ENCODE measurements at places on chromosomes 6 and 20.

DNA sequence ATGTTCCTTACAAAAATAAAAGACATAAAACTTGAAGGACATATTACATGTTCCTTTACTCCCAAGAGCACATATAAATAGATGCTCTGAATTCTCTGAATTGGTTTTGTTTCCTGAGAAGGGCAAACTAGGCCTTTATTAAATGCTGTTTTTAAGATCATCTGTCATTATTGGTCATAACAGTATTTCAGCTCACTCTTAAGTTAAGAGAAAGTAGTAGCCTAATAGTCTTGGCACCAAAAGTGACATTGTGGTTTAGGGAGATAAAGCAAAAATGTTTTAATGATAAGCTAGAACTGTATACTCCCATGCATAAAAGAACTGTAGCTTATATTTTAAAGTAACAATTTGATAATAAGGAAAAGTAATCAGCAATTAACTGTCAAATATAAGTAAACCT lies 361.1 kb upstream of the PTCHD4 start:
- DNase-seq = no peak

DNA sequence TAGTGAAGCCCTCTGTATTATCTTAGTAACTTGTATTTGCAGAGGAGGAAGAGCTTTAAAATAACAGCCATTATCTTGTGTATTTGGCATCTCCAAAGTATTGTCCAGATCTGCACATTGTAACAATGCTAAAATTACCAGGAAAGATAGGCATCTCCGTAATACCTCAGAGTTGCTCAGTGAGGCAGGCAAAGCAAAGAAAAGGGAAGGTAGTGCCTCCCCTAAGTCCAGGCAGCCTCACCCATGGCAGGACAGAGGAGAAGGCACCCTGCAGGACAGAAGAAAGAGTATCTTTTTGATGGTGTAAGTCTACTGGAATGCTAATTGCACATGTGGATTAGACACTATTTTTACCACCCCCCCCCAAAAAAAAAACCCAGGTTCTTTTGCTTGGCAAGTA lies 13.6 kb upstream of the SSTR4 start:
- DNase-seq = no peak

- DNase-seq = no peak
These were observed 37.6 kb upstream of the MDFI start for GRCh38 chr6:41600499-41601247.

GRCh38 chr6:44708208-44708607 lies 320.7 kb downstream of the CDC5L start:
- no peak for DNase-seq

DNA sequence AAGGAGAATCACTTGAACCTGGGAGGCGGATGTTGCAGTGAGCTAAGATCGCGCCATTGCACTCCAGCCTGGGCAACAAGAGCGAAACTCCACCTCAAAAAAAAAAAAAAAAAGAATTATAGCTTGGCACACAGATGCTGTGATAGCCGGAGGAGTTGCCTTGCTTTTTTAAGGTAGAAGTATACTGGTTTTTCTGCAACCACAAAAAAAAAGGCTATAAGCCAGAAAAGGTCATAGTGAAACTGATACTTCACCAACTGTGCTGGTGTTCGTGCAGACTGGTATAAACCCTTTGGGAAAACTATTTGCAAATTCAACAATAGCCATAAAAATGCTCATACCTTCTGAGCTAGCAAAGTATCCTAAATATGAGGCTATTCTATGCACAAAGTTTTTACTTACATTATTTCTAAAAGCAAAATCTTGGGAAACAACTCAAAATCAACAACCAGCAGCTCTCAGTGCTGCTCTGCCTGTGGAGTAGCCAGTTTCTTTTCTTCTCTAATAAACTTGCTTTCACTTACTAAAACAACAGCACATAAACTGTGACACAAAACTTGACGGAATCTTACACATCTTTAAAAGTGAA lies 44.0 kb downstream of the B4GALT5 start:
- DNase-seq = no peak

GRCh38 chr20:47397652-47398301 lies 41.3 kb upstream of the ZMYND8 start:
- no peak for DNase-seq

- no peak for DNase-seq
These were observed 13.8 kb upstream of the GJE1 start for GRCh38 chr6:142118925-142119324.

GRCh38 chr6:138044458-138044857 lies 62.8 kb downstream of the PERP start:
- no peak for DNase-seq

DNA sequence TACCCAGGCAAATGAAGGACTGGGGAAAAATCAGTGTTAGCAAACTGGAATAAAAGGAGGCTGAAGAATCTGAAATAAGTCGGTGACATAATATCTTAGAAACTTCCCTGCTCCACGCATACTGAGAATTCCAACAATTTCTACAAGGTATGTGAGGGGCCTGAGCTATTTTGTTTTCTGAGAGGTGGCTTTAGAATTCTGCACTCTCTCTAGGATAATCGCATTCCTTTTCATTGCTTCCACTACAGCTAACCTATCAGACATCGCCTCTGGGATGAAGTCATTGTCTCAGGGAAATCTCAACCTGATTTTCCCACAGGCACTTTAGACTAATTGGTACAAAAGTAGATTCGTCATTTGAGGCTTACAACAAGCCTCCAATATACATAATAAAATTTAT lies 740.8 kb downstream of the PHF3 start:
- DNase-seq = peak; percentile 24

DNA sequence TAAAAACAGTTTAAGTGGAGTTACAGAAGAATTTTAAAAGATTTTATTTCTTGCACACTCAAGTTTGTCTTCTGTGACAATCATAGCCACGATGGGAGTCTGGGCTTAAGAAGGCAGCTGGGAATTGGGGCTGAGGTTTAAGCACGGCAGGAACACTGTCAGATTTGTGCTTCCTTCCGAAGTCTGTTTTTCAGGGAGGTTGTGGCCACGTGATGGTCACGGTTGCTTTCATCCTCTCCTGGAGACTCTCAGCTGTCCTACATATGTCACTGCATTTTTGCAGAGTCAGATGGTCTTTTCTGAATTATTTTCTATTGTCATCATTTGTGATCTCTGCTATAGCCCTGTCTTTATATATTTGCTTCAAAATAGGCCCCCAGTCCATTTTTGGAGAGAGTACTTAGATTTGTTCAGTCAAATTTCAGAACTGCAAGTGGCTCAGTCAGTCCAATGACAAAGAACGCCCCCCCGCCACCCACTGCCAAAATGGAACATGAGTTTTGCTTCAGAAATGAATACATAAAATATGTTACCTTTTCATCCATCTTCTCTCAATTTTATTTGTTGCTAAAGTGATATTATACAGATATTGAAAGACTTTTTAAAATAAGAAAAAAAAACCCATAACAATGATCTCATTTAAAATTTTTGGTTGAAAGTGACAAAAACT lies 111.8 kb upstream of the ZFP64 start:
- DNase-seq = no peak

DNA sequence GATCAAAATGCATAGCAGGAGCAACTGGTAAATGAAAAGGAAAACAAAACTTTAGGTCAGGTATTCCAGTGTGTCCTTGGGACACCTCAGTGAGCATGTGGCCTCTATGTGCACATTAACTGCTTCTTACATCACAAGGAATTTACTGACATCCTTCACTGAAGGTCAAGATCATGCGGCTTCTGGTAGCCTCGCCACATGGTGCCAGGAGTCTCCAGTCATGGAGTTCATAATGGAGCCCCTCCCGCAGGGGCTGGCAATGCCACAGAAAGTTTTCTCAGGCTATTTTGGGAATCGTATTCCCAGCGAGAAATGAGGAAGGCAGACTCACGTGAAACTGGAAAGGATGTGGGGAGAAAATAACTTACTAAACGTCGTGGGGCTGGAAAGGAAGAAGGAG lies 19.7 kb upstream of the SLC22A3 start:
- no peak for DNase-seq

DNA sequence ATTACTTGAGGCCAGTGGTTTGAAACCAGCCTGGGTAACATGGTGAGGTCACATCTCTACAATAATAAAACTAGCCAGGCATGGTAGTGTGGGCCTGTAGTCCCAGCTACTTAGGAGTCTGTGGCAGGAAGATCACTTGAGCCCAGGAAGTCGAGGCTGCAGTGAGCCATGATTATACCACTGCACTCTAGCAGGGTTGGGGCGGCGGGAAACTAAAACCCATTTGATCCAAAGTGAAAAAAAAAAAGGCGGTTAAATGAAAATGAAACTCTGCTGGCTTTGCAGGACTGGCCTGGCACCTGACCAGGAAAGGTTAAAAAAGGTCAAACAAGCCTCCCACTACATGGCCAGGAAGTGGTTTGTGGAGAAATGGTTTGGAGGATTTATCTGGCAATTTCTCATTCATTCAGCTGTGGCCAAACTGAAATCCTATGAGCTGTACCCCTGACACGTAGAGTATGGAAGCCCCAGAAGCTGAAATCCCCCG lies 36.6 kb downstream of the MTRES1 start:
- no peak for DNase-seq

DNA sequence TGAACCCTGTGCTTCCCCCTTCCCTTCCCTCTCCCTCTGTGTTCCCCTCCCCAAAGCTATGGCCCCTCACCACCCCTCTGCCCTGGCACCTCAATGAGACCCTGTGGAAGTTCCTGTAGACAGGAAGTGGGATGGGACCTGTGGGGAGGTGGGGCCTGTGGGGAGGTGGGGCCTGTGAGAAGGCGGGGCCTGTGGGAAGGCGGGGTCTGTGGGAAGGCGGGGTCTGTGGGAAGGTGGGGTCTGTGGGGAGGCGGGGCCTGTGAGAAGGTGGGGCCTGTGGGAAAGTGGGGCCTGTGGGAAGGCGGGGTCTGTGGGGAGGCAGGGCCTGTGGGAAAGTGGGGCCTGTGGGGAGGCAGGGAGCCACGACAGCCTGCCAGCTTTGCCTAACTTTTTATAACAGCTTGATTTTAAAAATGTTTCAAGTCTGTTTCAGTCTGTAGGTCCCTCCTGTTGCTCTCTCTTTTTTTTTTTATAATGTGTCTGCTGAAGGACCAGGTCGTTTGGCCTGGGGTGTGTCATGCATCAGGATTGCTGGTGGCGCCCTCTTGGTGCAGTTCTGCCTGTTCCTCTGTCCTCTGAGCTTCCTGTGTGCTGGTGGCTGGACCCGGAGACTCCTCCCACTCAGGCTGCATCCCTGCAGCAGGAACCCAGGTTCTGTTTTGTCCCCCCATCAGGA lies 70.5 kb upstream of the SLCO4A1 start:
- no peak for DNase-seq

DNA sequence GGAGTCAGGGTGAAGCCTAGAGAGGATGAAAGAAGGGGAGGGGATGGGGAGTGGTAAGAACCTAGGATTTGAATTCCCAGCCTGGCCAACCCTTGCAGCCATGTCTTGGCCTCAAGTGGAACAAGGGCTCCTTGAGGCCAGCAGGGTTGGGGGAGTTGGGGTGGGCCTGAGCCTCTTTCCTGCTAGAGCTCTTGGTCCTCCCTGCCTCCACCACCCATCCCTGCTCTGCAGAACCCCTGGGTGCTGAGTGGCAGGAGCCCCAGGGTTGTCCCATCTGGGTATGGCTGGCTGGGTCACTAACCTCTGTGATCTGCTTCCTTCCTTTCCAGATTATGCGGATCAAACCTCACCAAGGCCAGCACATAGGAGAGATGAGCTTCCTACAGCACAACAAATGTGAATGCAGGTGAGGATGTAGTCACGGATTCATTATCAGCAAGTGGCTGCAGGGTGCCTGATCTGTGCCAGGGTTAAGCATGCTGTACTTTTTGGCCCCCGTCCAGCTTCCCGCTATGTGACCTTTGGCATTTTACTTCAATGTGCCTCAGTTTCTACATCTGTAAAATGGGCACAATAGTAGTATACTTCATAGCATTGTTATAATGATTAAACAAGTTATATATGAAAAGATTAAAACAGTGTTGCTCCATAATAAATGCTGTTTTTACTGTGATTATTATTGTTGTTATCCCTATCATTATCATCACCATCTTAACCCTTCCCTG lies 8.3 kb downstream of the VEGFA start:
- no peak for DNase-seq

DNA sequence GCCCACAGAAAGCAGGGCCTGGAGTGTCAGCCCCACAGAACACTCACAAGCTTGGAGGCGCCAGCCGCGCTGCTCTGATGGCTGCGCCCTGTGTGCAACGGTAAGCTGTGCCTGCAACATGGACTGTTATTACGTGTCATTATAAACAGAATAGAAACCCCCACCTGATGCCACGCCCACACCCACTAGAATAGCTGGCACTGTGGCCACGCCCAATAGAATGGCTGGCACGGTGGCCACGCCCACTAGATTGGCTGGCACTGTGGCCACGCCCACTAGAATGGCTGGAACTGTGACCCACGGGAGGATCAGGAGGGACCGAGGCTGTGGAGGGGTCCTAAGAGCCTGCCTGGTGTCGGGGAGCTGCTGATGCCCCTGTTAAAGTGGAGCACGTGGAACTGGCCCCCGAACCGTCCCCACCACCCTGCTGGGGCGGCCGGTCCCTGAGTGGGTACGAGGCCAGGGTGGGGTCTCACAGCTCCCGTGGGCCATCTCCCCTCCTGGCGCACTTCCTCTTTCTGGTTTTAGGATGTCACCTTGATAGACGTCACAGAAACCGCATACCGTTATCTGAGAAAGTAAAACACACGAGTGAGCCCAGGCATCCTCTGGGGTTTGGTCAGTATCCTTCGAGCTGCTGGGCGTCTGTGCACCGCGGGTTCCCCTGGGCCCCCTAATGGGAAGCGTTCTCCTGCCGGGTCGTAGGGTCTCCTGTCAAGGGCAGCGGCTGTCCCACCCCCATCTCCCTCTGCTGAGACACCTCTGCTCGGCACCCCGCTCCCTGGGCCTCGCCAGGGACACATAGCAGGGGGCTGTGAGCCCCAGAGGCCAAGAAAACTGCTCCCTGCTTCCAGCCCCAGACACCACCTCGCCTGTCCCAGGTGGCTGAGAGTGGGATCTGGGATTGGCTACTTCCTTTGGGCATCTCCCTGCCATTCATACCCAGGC lies 25.4 kb downstream of the SLC17A9 start:
- DNase-seq = peak; percentile 50

DNA sequence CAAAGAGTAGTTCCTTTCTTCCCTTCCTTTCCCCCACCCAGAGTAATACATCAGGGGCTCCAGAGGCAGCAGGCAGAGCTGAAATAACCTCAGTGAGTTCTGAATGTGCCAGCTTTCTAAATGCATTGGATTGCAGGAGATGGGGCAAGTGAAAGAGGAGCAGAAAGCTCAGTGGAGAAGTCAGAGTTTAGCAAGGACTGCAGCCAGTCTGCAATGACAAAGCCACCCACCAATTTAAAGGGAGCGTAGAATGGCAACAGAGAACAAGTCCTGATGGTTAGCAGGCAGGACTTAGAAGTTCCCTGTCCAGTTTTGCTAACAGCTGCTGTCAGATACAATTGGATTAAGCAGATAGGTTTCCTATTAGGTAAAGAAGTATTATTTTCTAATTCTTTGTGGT lies 203.4 kb upstream of the RIN2 start:
- DNase-seq = no peak
